ENCODE measurements at places on chromosomes 12 and 14.

GRCh38 chr14:77123381-77124325 lies 17.9 kb downstream of the ZDHHC22 start:
- peak; percentile 78 for DNase-seq

GRCh38 chr12:7907009-7907408 lies 29.0 kb downstream of the SLC2A3 start:
- peak; percentile 18 for DNase-seq

- DNase-seq, result no peak
Observed at GRCh38 chr14:51495319-51495718, 156.4 kb upstream of the FRMD6 start.

GRCh38 chr12:120350576-120351350 lies 18.2 kb downstream of the MSI1 start:
- DNase-seq, result peak; percentile 91

- DNase-seq, result no peak
Observed at GRCh38 chr12:42182394-42182793, 37.7 kb upstream of the GXYLT1 start.

DNA sequence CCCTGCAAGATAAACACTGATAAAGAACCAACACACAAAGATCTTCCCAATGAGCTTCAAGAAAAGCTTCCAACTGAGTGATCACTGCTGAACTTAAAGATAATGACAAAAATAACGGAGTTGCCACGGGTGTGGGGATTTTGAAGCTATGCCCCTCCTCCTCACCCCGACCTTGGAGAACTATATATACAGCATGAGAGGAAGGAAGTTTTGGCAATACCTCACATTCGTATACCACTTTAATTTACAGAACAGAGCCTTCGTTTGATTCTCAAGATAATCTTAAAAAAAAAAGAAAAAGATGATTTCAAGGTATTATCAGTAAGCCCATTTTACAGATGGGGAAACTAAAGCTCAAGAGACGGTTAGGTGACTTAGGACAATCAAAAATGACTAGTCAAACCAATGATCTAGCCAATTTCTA lies 715 bp downstream of the NEK9 start:
- no peak for DNase-seq

DNA sequence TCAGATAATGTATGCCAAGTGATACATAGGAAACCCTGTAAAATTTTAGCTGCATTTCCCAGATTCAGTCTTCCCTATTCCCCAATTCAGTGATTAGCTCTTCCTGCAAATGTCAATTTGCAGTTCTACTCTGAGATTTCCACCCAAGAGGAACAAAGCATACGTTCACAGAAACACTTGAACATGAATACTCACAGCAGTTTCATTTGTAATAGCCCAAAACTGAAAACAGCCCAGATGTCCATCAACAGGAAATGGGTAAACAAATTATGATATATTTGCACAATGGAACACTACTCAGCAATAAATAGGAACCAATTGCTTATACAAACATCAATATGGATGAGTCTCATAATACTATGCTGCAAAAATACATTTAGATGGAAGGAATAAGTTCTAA lies 194.2 kb downstream of the GXYLT1 start:
- no peak for DNase-seq

GRCh38 chr14:54697803-54698202 lies 130.9 kb downstream of the SAMD4A start:
- DNase-seq, result no peak

DNA sequence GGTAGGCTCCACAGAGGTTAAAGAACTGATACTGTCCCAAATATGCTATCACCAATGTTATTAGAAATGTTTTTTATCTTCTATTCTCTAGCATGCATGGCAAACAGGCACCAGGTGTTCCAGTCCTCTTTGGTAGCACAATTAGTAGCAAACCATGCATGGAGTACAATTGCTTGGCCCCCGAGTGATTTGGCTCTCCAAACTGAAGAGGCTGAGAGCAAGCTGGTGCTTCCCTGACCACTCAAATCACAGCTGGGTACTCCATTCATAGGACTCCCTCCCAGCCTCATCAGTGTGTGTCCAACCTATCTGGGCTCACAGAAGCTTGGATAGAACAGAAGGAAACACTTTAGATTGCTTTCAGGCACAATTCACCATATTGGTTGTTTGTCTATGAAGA lies 93.4 kb downstream of the DIO2 start:
- peak; percentile 55 for DNase-seq

- no peak for DNase-seq
Observed at GRCh38 chr12:59027199-59027598, 106.9 kb upstream of the LRIG3 start.

DNA sequence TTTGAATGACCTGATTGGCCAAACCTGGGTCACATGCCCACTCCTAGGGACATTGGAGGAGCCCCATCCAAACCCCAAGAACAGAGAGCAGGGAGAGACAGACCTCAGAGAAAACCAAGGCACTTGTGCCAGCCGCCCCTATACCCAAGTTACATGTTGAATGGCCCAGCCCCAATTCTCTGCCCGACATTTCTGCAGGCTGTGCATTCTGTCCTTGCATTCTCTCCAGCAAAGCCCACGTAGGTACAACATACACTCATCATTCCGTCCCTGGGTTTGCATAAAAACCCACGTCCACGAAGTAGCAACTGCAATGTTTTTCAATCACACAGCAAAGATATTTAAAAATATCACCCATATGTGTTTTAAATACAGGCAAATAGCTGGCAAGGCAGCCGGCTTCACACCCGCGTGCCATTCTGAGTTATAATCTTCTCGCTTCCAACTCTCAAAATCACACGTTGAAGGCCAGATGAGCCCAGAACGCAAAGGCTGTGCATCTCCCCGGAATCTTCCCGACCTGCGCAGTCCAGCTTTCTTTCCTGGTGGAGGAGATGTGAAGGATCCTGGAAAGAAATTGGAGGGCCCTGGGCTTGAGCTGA lies 91.7 kb upstream of the MYL2 start:
- DNase-seq, result no peak

GRCh38 chr12:106910202-106910601 lies 45.5 kb upstream of the TMEM263 start:
- DNase-seq, result no peak

DNA sequence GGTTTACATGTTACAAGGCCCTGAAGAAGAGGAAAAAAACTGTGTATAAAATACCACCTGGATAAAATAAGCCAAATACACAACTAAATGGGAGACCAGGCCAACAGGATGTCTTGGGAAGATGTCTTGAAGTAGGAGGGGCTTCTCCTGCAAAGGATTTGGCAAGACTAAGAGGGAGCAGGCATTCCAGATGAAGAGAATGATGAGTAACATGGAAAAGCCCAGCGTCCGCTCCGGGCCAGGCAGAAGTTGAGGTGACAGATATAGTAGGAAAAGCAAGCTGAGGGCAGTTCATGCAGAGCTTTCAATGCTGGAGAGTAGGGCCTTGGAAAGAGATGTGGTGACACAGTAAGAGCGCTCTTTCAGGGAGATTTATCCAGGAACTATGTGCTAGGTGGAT lies 16.1 kb upstream of the EIF4B start:
- no peak for DNase-seq

GRCh38 chr12:21330682-21331253 lies 3.9 kb downstream of the SLCO1A2 start:
- no peak for DNase-seq

- no peak for DNase-seq
Observed at GRCh38 chr12:14284184-14284722, 81.2 kb upstream of the ATF7IP start.

Data from cerebellar cortex (tissue), 1 donor.